ENCODE measurements at places on chromosomes 2 and 18.

GRCh38 chr18:63046375-63046774 is 273.2 kb downstream of the BCL2 start:
- DNase-seq = no peak

GRCh38 chr2:43221124-43221762 is 5.2 kb downstream of the ZFP36L2 start:
- DNase-seq = no peak

DNA sequence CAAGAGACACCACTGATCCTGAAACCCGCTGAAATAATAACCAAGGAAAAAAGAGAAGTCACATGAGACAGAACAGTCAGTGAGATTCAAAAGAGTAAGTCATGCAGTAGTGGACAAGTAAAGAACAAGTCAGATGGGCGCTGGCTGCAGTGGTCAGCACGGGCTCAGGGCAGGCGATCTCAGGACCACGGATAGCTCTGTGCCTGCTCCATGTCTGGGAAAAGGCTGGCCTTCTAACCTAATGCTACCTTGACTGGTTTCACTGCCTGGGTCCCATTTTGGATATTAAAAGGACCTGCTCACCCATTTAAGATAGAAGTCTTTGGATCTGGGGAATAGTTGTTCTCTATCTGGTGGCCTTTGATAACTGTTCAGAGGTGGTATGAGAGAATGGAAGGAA is 61.7 kb upstream of the LCLAT1 start:
- no peak for DNase-seq

- DNase-seq = no peak
Measured at GRCh38 chr2:98334439-98335078, 11.7 kb upstream of the CNGA3 start.

DNA sequence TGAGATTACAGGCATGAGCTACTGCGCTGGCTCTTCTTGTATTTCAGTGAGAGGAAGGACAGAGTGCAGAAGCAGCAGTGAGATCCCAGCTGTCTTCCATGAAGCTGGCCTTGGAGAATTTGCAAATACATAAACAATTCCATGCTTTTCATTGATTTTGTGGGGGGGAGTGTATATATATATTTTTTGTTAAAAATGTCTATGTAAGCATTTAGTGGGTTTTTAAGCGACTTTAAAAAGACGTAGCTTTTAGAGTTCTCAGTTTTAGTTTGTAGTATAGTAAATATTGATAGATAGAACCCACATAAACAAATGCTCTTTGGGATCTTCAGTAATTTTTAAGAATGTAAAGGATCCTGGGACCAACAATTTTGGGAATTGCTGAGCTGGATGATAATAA is 6.3 kb downstream of the RBFA start:
- DNase-seq = no peak

GRCh38 chr2:60861736-60862135 is 19.6 kb upstream of the REL start:
- no peak for DNase-seq

GRCh38 chr18:68219274-68219673 is 495.6 kb downstream of the TMX3 start:
- no peak for DNase-seq

DNA sequence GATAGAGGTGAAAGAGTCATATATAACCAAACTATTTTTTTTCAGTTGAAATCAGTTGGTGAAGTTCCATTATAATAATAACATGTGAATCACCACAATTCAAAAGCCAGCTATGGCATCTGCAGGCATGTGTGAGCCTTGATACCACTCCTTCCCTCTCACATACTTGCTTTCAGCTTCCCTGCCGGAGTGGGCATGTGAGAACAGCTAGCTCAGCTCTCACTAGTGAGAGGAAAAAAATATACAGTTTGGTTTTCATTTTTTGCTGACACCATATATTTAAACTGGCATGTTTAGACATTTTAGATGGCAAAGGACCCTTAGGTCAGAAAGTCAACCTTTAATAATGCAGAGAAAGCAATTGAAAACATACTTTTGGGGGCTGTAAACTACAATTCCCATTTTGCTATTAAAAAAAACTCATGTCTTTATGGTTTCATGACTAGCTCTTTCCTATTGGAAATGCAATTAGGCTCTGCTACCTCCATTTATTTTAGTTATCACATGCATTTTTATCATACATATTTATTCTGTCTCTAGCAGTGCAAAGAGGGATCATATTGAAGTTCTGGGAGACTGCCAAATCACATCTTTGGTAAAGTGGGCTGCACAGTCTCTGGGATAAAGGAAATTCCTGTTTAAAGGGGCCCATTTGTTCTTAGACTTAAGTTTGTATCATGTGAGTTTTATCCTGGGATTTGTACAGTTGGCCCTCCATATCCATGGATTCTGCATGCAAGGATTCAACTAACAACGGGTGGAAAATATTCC is 33.2 kb upstream of the SLC40A1 start:
- DNase-seq = no peak

DNA sequence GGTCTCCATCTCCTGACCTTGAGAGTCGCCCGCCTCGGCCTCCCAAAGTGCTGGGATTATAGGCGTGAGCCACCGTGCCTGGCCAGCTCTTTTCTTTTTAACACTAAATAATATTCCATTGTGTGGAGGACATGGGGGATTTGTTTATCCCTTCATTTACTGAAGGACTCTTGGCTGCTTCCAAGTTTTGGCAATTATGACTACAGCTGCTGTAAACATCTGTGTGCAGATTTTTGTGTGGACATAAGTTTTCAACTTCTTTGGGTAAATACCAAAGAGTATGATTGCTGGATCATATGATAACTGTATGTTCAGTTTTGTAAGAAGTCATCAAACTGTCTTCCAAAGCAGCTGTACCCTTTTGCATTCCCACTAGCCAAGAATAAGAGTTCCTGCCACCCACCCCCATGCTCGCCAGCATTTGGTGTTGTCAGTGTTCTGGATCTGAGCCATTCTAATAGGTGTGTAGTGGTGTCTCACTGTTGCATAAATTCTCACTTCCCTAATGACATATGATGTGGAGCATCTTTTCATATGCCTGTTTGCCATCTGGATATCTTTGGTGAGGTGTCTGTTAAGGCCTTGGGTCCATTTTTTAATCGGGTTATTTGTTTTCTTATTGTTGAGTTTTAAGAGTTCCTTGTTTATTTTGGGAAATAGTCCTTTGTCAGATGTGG is 52.2 kb downstream of the TNFRSF11A start:
- DNase-seq = no peak

- no peak for DNase-seq
Measured at GRCh38 chr18:57943723-57944122, 100.3 kb upstream of the NEDD4L start.

DNA sequence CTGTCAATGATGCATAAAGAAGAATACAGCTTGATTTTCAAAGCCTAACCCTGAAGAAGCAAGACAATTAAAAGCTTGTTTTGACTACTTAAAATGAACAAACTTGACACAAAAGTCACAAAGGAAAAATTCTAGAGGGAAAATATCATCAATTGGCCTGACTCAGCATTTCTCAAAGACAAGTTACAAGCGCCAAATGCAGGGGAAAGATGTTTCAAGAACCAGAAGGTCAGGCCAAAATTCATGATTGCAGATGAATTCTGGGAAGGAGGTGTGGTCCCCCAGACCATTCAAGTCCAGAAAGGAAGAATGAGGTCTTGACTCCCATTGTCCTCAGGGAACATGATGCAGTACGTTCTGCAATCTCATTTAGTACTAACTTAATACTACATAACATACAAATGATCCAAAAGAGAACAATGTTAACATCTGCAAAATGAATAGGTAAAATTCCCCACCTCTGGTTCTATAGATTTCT is 64.5 kb downstream of the FAM210A start:
- DNase-seq = no peak

GRCh38 chr2:242046206-242046826 is 176.8 kb downstream of the RTP5 start:
- no peak for DNase-seq

- no peak for DNase-seq
Measured at GRCh38 chr2:240981280-240981679, 17.1 kb upstream of the SNED1 start.
